Ammon's horn (tissue), 1 donor: ENCODE measurements at places on chromosomes 11 and 22.

GRCh38 chr11:405954-406795 lies 8.6 kb downstream of the SIGIRR start:
- DNase-seq, result no peak

- peak; percentile 7 for DNase-seq
These were observed 326.3 kb downstream of the ETS1 start for GRCh38 chr11:128261011-128261421.

DNA sequence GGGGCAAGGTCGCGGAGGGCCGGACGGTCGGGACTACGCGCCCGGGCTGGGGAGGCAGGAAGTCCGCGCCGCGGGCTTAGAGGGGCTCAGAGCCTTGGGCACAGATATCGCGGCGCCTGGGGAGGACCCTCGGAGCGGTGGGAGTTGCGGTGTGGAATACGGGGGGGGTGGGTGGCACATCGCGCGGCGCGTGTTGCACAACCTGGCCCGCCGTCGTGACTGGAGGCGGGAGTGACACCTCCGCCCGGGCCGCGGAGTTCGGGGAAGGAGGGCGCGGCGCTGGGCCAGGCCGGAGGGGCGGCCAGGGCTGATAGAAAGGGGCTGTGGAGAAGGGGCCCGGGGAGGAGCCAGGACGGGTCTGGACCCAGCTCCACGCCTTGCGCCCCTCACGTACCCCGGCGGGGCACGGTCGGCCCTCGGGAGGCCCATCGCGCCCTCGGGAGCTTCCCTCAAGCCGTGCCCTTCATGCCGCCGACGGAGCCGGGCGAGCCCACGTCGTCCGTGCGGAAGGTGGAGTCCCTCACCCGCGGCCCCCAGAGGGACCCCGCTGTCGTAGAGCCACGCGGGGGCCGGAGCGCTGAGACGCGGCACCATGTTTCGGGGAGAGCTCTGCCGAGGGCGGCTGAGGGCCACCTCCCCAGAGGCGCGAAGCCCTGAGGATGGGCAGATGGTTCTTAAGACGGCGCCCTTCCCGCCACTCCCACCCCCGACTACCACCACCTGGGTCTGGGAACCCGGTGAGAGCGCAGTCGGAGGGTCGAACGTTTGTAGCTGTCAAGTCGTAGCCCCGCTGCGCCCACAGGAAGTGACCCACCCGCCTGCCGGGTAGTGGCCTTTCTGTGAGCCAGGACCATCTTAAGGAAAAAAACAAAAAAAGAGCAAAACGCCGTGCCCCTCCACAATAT lies 729 bp downstream of the IL17RA start:
- DNase-seq, result no peak

- peak; percentile 95 for DNase-seq
These were observed 26.7 kb downstream of the RRP8 start for GRCh38 chr11:6576471-6577373.

GRCh38 chr11:123407130-123407995 lies 22.7 kb upstream of the GRAMD1B start:
- peak; percentile 63 for DNase-seq

DNA sequence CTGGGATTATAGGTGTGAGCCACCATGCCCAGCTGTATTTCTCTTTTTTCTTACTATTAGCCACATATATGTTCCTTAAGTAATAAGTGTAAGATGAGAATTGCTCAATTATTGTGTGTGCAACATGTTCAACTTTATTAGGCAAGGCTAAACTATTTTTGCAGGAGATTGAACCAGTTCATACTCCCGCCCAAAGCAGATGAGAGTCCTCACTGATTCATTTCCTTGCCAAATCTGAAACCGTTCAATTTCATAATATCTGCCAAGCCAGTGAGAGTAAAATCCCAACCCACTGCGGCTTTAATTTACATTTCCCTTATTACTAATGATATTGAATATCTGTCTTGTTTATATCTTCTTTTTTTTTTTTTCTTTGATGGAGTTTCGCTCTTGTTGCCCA lies 48.4 kb downstream of the KCNJ4 start:
- DNase-seq, result no peak

DNA sequence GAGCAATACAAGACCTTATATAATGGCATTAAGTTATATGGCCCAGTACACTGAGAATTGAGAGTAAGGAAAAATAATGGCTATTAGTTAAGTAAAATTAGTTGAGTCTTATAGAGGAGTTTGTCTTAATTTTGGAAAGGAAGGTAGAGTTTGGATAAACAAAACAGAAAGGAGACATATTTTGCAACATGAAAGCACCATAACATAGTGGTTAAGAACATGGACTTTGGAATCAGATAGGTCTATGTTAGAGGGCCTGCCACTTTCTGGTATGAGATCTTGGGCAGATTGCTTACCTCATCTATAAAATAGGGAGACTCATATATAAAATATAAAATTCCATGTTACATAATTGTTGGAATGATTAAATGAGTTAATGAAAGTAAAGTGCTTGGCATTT lies 68.9 kb downstream of the CSTPP1 start:
- no peak for DNase-seq

DNA sequence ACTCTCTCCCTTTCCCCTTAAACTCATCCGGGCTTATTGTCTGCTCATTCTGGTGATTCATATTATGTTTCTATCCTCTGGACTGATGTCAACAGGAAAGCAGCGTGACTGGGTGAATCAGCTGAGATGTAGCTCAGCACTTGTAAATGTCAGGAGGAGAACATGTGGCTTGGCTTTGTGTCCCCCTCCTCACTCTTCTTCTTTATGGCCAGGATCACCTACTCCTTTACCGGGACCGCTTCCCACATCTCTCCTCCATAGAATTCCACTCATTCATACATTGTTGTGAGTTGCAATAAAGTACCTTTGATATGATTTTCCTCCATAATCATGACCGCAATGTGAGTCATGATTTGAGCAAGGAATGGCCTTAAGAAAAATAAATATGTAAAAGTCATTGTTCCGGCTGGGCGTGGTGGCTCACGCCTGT lies 15.8 kb upstream of the SYN3 start:
- no peak for DNase-seq

- DNase-seq, result peak; percentile 29
These were observed 42.8 kb downstream of the PACS1 start for GRCh38 chr11:66112601-66113499.

- DNase-seq, result no peak
These were observed 45.0 kb downstream of the LARGE1 start for GRCh38 chr22:33875316-33875715.

- DNase-seq, result peak; percentile 64
These were observed 114.1 kb downstream of the MICAL2 start for GRCh38 chr11:12224537-12224893.

DNA sequence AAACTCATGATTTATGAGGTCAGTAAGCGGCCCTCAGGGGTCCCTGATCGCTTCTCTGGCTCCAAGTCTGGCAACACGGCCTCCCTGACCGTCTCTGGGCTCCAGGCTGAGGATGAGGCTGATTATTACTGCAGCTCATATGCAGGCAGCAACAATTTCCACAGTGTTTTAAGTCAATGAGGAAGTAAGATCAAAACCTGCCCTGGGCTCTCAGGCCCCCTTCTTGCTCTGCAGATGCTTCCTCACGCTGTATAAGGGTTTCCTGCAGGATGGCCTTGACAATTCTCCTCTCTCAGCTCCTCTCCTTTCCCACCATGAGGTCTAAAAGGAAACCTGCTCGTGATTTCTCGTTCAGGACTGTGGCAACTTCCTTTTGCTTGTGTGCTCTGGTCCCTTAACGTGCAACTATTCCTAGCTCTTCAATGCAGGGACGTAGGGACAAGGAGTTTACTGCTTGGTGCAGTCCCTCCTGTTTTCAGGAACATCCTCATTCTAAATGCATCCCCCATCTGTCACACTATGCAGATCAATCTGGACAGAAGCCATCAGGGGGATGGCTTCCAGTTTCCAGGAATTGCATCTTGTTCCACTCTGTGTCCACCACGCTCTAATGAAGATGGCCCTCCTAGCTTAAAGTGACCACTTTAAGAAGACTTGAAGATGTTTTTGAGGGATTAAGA lies 64.3 kb upstream of the IGLL5 start:
- DNase-seq, result no peak

DNA sequence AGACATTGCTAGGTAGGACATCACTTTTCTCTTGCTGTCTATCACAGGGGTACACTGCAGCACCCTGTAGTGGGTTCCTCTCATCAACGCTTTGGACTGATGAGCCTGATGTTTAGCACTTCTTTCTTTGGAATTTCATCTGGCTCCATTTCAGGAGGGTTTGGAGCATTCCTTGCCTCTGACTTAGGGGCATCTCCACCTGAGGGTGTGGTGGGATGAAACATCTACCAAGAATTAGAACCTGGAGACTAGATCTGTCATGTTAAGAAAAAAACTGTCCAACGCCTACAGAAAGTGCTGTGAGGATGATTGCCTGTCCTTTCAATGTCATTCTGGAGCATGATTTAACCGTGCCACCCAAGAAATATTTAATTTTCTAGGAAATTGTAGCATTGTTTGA lies 648.4 kb downstream of the ETS1 start:
- no peak for DNase-seq

DNA sequence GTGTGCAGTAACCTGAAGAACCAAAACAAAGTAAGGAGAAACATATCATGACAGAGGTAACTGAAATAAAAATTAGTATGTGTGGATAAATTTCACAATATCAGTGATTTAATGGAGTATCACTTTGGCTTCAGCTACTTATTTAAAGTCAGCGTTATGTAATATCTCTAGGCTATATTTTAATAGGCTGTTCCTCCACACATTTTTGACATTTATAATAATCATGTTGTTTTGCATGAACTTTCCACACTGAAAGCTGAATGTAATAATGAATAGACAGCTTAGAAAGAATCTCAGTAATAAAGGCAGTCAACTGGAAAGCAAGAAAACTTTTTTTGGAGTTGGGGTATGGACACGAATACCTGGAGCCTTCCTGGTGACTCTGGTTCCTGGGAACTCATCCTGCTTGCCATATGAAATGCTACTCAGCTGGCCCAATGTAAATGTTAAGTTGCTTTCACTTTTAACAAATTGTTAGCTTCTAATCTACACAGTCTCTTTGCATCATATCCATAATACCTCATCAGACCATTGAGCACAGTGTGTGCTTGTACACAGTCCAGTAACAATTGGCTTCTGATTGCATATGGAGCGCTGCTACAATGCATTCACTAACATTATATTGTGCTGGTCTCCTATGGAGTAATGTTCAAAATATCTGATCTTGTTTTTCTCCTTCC lies 257.7 kb downstream of the SOX6 start:
- DNase-seq, result no peak

GRCh38 chr11:116194156-116194904 lies 578.5 kb downstream of the BUD13 start:
- DNase-seq, result no peak

GRCh38 chr11:28836285-28837081 lies 728.3 kb downstream of the METTL15 start:
- DNase-seq, result no peak

- no peak for DNase-seq
These were observed 32.7 kb downstream of the BRSK2 start for GRCh38 chr11:1422481-1422880.

DNA sequence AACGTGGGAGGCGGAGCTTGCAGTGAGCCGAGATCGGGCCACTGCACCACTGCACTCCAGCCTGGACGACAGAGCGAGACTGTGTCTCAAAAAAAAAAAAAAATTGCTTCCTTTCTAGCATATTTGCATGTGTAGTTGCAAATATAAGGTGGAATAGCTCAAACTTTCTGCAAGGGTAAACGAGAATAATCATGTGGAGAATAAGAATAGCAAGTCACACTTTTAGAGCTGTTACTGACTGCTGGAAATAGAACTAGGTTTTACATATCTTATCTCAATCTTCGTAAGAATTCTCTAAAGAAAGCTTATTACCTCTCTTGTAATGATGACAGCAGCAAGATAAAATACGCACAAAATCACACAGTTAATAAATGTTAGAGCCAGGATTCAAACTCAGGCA lies 1.6 kb downstream of the L3MBTL2 start:
- DNase-seq, result no peak

DNA sequence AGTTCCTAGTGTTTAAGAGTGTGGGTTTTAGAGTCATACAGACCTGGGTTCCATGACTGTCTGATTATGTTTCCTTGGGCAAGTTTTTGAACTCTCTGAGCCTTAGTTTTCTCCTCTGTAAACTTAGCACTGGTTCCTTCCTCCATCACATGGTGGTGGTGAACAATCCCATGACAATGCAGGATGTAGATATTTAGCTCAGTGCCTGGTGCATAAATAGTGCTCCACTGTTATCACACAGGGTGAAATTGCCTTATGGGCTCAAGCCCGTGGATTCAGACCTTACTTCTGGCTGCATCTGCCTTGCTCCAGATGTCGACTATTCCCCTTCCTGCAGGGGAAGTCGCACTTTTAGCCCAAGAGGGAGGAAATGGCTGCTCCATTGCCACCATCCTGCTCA lies 62.7 kb downstream of the LDLRAD3 start:
- DNase-seq, result no peak

DNA sequence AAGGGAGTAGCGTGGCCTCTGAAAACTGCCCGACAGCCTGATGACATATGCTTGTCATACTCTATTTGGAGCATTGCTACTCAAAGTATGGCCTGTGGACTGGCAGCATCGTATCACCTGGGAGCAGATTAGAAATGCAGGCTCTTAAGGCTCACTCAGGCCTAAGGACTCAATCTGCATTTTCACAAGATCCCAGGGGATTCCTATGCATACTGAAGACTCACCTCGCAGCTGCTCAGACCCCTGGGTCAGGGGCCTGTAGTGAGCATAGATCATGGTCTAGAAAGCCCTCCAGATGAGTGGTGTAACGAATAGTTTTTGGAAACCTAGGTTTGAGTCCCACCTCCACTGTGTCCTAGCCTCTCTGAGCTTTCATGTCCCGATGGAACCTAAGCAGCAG lies 126.3 kb downstream of the FEZ1 start:
- DNase-seq, result no peak

DNA sequence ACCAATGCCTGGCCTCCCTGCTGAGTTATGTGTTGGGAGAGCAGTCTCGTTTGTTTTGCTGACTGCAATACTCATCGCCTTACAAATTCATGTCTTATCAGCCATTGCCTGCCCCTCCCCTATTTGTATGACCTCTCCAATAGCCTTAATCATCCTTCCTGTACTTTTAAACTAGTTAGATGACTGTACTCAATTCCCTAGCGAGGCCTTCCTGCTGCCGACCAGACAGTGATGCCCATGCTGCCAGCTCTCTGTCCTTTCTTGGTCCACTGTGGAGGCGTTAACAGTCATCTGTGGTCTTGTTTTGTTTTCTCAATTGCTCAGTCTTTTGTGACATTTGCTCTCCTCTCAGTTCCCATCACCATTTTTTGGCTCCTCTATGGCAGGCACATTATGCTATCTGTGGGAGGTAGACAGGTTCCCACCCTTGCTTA lies 20.3 kb upstream of the YPEL1 start:
- no peak for DNase-seq

DNA sequence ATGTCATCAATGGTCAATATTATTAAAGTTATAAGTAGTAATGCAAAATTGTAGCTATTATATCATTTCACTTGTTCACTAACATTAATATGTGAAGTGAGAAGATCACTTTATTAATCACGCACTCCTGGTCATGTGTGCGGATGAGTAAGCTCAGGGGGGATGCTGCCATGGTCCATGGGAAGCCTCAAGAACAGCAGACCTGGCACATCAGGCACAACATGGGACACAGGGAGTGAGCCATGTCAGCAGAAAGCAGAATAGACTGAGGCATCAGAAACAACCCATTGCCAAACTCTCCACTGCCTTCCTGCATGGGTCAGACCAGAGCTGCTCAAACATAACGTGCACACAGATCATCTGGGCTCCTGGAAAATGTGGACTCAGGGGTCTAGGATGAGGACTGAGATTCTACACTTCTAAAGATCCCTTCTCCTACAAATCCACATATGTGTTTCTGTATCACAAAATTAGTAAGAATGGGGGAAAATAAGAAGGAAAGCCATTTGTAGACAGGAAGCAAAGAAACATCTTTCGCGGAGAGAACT lies 63.8 kb upstream of the VPREB1 start:
- no peak for DNase-seq

- no peak for DNase-seq
These were observed 8.5 kb downstream of the TMEM258 start for GRCh38 chr11:61783717-61784505.
